Spinal cord (tissue), 10 donors: ENCODE measurements at places on chromosomes 5 and 9. TPM values are rescaled to one million over a fixed set of nuclear protein-coding genes. Genes with fewer than 3 reads are reported as not detected.

The RPS23 gene
- polyA plus RNA-seq = 1,344 TPM

The ALAD gene
- polyA plus RNA-seq = 51.3 TPM

DNA sequence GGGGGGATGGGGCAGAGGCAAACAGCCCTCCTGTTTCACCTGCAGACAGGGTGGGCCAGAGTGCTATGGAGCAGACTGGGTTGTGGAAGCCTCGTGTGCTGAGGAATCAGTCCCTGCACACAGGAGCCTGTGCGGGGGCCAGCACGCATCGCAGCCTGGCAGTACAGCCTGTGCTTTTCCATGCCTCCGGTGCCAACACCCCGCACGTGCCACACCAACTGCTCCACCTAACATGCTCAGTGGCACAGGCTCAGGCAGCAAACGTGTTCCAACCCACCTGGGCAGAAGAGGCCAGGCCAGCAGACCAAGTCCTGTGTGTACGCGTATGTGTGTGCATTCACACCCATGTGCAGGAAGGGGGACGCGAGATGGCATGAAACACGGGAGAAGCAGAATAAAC is 37.4 kb upstream of the FBXW11 start:
- DNase-seq = peak; percentile 52

The FNIP1 gene
- polyA plus RNA-seq = 19.7 TPM

DNA sequence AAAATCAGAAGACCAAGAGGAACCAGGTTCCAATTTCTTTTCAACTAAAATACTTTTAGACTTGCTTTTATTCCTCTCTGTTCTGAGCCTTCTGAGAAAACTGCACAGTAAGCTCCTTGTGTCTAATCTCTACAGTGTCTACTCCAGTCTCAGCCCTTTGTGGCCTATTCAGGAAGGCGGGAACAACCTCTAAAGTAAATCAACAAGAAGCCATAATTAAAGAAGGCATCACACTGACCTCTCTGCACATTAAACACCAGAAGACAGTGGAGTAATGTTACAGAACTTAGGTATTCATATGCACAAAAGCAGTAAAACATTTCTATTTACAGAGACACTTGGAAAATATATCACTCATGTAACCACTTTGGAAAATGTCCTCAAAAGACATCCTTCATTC is 14.9 kb downstream of the XPA start:
- peak; percentile 3 for DNase-seq

DNA sequence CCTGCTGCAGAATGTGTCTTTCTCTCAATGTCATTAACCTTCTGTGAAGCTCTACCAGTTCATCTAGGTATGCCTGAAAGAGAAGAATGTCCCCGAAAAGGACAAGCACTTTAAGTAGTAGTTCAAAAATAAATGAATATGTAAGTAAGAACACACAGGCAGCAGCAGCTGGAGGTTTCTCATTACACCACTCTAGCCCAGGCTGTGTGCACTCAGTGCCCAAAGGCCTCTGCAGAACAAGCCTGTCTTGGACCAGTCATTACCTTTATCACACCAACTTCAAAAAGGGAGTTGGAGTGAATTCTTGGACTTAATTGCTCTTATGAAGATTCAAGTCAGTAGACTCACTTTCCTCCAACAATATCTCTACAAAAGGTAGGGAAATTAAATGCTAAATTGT is 268.8 kb downstream of the MLLT3 start:
- DNase-seq = no peak

GRCh38 chr9:113274474-113275156 is 757 bp downstream of the CDC26 start:
- peak; percentile 88 for DNase-seq

The ADAMTS12 gene
- 8.7 TPM for polyA plus RNA-seq

DNA sequence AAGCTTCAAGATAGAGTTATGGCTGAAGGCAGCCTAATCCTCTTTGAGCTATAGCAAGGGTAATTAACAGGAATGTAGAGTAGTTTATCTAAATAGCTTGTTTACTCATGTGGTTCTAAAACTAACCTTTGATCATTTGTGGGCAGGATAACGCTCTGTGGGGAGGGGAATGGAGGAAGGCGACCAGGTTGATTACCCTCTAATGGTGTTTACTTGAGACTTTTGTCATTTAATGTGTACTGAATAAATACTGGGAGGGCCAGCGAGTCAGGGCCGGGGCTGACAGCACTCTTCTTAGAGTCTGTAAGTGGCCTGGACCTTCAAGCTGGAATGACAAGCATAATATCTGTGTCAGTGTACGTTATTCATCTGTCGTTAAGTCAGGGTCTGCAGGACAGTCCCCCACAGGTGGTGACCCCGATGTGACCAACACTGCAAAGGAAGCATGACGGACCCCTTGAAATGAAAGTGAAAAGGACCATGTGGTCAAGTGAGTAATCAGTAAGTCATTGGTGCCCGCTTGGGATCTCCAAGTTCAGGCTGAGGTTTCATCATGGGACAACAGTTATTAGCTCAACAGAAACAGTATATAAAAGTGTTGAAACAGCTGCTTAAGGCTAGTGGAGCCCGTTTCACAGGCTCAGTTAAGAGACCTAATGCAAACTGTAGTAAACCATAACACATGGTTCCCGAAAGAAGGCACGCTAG is 162.6 kb downstream of the CPLANE1 start:
- no peak for DNase-seq

DNA sequence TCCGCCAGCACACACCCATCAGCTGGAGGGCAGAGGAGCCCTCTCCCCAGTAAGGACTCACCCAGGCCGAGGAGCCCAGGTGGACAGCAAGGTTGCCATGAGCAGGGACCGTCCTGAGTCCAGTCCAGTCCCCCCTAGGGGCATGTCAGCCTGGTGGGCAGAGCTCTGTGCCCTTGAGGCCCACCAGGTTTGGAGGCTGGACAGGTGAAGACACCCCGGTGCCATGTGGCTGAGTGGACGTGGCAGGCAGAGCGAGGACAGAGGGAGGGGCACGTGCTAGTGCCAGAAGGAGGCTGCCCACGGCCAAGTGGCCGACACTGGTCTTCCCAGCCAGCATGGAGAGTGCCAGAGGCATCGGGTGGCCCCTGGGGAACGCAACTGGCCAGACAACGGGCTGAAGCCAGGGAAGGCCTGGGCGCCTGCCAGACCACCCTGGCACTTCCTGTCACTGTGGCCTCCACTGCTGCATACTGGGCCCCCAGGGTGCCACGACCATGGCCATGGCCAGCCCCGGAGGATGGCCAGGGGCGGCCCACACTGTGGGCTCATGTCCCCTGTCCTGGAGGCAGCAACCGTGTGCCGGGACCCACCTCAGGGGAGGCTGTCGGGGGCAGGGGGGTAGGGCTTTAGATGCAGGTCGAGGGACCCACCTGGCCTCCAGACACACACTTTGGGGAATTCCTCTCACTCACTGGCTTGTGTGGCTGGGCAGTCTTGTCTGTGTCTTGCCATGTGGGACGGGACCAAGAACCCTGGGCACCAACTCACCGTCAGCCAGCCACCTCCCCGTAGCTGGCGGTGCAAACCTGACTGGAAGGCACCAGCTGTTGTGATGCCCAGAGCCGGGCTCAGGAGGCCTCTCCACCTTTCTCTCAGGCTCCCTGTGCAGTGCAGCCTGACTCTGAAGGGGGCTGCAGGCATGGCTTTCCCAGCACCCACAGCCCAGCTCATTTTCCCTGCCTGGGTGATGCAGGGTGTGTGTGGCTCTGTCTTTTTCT is 42.3 kb upstream of the LPCAT1 start:
- no peak for DNase-seq

The FGF18 gene
- 4.3 TPM for polyA plus RNA-seq

DNA sequence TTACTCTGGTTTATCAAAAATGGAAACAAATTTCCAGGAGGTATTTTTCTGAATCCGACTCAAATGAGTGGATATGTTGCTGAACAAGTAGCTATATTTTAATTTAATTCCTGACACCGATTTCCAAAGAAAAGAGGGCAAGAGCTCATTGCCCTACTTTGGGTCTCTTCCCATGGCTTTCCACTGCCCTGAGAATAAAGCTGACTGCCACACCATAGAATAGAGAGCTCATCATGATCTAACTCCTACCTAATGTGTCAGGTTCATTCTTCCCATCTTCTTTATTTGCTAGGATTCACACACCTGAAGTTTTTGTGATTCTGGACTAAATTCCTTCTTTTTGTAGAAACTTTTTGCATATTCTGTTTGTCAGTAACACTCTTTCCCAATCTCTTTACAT is 792.1 kb downstream of the DTWD2 start:
- DNase-seq = no peak

GRCh38 chr9:91835216-91835615 is 114.8 kb downstream of the ROR2 start:
- no peak for DNase-seq

The CARD9 gene
- polyA plus RNA-seq = 3.4 TPM

- DNase-seq = no peak
These were observed 1619.6 kb upstream of the WWC1 start for GRCh38 chr5:166671811-166672210.

The PCDHB2 gene
- polyA plus RNA-seq = 10.3 TPM

The MARCHF11 gene
- 16.5 TPM for polyA plus RNA-seq

DNA sequence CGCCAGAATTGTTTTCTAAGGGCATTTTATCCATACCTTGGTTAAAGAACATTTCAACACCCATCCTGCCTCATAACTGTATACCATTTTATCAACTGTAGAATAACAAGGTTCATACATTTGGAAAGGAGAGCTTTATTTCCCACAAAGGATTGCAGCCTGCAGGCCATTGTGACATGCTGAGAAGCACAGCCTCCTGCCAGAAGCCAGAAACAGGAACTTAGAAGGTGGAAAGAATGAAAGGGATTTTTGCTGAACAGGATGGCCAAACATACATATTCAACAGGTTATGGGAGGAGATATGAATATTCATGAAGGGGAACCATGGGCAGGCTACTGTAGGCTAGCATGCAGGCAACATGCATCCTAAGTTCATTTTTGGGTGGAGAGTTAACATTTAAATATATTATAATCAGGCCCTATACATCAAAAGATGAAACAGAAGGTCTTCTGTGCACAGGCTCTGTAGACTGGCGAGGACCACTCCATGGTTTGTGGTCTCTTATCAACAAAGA is 59.9 kb upstream of the DIRAS2 start:
- DNase-seq = no peak

The ANXA2R gene
- polyA plus RNA-seq = 0.57 TPM

GRCh38 chr5:72160329-72160728 is 53.1 kb downstream of the MAP1B start:
- no peak for DNase-seq

The BHMT gene
- 1.2 TPM for polyA plus RNA-seq

The ANKRD34B gene
- 2.7 TPM for polyA plus RNA-seq

GRCh38 chr5:96577909-96578308 is 84.3 kb upstream of the CAST start:
- DNase-seq = no peak

DNA sequence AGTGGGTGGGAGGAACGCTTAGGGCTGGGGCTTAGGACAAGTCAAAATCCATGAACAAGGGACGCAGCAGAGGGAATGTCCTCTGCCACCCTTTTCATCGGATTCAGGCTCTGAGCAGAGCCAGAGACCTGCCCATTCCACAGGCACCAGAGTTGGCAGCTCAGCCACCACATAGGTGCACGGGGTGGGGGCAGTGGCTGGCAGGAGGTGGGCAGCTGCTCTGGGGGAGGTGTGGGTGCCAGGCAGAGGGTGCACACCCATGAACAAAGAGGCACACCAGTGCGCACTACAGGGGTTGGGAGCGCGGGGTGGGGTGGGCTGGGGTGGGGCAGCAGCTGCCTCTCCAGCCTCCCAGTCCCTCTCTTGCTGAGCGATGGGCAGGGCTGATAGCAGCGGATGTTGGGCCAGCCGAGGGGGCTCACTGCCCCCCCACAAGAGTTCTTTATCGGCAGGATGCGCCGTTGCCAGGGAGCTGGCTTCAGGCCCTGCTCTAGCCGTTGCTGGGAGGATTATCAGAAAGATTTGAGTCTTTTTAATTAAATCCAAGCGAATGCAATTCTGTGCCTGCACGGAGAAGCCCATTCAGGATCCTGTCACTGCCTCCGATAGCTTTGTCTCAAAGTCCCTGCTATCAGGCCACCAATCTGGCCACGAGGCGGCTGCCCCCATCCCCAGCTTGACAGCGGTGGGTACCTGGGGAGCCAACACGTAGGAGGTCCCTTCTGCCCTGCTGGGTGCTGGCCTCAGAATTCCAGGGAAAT is 64.3 kb upstream of the LMX1B start:
- DNase-seq = no peak

- DNase-seq = peak; percentile 84
These were observed 23.4 kb downstream of the SPACA9 start for GRCh38 chr9:132901858-132902831.

The JAKMIP2 gene
- polyA plus RNA-seq = 33.1 TPM

The LMX1B gene
- 34.0 TPM for polyA plus RNA-seq

The FBN2 gene
- polyA plus RNA-seq = 19.1 TPM

- DNase-seq = no peak
These were observed 104.7 kb downstream of the LHFPL2 start for GRCh38 chr5:78543916-78544315.

The FOXD4 gene
- polyA plus RNA-seq = 1.4 TPM

The CYSRT1 gene
- polyA plus RNA-seq = 4.5 TPM

GRCh38 chr5:57277085-57277484 is 103.2 kb downstream of the GPBP1 start:
- DNase-seq = peak; percentile 9

DNA sequence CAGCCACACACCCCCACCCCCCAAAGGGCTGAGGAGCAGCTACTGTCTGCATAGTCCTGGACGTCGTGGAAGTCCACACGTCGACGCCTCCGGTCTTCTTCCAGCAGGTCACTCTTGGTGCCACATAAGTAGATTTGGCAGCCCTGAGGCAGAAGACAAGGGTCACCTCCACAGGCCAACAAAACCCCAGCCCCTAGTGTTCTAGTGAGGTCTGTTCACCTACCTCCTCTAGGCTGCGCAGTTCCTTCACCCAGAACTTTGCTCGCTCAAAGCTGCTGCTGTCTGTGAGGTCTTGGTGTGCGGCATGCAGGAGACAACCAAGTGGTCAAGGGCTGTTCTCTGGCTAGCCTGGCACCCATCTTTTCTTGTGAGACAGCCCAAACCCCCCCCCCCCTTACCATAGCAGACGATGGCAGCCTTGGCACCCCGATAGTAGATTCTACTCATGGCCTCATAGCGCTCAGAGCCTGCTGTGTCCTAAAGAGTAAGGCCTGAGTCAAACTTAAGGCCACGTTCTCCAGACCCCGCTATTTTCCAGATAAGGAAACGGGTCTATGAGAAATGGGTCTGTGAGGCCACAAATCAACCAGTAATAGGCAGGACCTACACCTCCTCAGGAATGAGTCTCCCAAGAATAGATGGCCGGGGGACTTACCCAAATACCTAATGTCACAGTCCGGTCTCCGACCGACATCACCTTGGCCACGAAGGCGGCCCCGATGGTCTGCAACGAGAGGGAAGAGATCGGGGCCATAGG is 987 bp downstream of the RAB24 start:
- no peak for DNase-seq

- peak; percentile 74 for DNase-seq
These were observed 3.7 kb downstream of the ADGRV1 start for GRCh38 chr5:90562341-90562740.

- DNase-seq = no peak
These were observed 28.7 kb upstream of the ECM2 start for GRCh38 chr9:92564504-92564903.

GRCh38 chr9:77261605-77262004 is 84.3 kb downstream of the VPS13A start:
- DNase-seq = no peak

The SOHLH1 gene
- polyA plus RNA-seq = 0.43 TPM

- no peak for DNase-seq
These were observed 202.6 kb downstream of the DENND1A start for GRCh38 chr9:123727332-123727731.

GRCh38 chr9:123863164-123863855 is 66.6 kb downstream of the DENND1A start:
- DNase-seq = peak; percentile 61
